KBM-7 (cell line): ENCODE measurements at places on chromosomes 6 and 20.

DNA sequence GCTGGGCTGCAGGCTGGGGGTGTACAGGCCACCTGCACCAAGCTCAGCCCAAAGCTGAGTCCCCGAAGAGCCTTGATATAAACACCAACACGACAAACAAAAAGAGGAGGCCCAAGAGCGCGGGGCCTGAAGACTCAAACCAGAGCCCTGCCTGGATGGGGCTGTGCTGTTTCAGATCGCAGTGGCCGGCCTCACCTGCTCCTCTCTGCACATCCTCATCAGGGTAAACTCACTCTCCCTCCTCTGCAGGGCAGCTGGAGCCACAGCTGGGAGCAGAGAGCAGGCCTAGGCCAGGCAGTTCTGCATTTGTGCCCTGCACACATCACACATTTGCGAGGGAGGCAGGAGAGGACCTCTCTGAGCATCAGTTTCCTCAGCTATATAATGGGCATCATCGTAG, 3.7 kb upstream of the RBM38 start:
- no peak for DNase-seq

- no peak for DNase-seq
Measured at GRCh38 chr6:152532556-152533422, 104.4 kb downstream of the SYNE1 start.

- DNase-seq: no peak
Measured at GRCh38 chr6:92139601-92140000, 1279.8 kb downstream of the EPHA7 start.

DNA sequence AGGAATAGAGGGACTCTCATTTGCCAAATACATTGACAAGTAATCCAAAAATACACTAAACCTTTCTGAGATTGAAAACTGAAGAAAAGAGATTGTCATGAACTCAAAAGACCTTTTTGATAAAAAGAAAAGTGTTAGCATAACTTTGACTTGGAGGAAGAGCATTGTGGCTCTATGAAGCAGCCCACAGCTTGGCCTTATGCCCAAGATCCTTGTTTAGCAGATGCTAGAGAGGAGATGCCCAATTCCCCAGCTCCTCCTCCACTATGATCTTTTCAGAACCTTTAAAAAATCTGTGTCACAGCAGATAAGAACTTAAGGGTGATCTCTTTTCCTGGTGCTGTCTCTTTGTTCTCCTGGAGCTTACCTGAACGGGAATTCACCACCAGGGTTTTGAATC, 35.8 kb upstream of the IGF2R start:
- no peak for DNase-seq

GRCh38 chr6:170291271-170292110, 613 bp upstream of the DLL1 start:
- peak; percentile 70 for DNase-seq

DNA sequence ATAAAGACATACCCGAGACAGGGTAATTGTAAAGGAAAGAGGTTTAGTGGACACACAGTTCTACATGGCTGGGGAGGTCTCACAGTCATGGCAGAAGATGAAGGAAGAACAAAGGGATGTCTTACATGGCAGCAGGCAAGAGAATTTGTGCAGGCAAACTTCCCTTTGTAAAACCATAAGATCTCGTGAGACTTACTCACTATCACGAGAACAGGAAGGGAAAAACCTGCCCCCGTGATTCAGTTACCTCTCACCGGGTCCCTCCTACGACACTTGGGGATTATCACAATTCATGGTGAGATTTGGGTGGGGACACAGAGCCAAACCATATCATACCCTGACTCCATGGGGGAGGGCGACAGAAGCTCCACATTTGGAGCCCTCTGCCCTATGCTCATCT, 7.4 kb upstream of the VAPB start:
- DNase-seq: no peak

DNA sequence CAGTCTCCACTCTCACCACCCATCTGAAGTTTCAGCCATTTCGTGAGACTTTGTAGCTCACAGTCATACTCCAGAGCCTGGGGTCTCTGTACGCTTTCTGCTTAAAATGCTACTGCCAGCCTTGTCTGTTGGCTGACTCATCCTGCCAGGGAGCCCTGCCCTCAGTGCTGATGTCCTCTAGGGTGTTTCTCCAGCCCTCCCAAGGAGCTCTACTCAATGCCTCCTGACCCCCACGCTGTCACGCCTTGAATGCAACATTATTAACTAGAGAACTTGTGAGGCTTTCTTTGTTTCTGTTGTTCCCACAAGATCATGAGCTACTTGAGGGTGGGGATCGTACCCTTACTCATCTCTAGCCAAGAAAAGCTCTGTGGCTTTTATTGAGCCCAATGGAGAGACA, 20.1 kb downstream of the KIF16B start:
- no peak for DNase-seq

GRCh38 chr6:170076466-170077165, 214.3 kb downstream of the DLL1 start:
- DNase-seq: no peak

GRCh38 chr6:107098436-107099307, 16.6 kb downstream of the BEND3 start:
- no peak for DNase-seq

DNA sequence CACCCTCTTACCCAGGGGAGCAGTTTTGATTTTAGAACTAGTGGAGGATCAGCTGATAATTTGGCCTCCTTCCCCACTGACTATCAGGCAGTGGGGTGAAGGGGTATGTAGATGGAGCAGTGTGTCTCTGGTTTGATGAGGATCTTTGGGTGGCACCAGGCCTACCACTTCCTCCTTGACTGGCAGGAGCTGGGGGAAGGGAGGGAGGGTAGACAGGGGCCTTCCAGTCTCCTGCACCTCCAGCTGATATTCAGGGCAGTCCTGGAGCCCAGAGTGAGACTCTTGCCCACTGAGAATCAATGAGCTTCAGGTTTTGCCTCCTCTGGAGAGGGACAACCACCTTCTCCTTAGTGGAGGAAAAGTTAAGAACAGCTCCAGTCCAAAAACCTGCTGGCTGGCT, 3.2 kb downstream of the DEF6 start:
- DNase-seq: no peak

DNA sequence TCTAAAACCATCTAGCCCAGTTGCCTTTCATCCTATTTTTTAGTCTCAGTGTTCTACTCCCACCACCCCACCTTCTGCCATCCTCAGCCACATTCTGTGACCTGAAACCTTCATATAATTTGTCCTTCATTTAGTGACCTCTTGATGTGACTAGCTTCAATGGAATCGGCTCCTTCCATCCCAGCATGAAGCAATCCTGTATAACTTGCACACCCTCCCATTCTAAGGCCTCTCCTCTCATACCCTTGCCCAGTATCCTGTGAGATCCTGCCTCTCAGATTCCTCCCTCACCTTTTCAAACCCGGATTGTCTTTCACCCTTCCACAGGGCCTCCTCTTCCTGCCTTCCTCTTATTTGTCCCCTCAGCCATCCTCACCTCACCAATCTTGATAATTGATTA, 3.1 kb downstream of the ZNF76 start:
- no peak for DNase-seq

DNA sequence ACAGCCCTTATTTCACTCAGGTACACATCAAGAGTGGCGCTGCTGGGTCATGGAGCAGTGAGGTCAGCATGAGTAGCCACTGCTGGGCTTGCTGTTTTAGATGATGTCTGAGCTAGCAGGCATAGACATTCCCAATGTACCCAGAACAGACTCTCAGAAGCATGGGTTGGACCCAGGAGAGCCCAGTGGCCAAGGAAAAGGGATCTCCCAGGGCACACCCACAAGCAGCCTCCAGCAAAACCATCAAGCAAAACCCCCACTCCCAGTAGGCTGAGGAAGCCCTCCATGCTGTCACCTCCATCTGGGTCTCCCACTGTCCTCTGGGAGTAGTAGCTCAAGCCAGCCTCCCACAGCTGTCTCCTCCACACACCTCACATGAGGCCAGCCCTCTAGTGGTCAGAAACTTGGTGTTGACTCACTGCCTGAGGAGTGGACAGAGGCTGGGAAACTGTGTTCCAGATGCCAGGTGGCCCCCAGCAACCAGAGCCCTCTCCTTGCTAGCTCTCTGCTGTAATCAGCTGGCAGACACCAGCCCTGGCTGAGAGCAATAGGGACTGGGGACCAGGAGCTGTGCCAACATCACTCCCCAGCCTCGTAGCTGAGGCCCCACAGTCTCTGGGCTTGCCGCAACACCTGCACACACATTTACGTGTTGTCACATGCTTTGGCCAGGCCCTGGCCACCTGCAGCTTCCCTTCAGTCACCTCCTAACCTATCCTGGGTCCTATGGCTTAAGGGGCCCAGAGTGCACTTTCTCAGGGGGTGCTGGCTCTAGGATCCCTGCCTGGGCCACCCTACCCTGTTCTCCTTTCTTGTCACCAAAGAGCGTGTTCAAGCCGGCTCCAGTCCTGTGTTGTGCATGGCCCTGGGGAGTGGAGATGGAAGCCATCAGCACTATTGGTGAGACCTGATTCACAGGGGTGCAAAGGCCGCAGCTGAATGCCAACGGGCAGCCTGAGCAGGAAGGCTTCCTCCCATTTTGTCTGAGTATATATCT, 1.9 kb upstream of the AP5S1 start:
- peak; percentile 72 for DNase-seq

- no peak for DNase-seq
Measured at GRCh38 chr6:134921721-134922261, 28.1 kb downstream of the ALDH8A1 start.

DNA sequence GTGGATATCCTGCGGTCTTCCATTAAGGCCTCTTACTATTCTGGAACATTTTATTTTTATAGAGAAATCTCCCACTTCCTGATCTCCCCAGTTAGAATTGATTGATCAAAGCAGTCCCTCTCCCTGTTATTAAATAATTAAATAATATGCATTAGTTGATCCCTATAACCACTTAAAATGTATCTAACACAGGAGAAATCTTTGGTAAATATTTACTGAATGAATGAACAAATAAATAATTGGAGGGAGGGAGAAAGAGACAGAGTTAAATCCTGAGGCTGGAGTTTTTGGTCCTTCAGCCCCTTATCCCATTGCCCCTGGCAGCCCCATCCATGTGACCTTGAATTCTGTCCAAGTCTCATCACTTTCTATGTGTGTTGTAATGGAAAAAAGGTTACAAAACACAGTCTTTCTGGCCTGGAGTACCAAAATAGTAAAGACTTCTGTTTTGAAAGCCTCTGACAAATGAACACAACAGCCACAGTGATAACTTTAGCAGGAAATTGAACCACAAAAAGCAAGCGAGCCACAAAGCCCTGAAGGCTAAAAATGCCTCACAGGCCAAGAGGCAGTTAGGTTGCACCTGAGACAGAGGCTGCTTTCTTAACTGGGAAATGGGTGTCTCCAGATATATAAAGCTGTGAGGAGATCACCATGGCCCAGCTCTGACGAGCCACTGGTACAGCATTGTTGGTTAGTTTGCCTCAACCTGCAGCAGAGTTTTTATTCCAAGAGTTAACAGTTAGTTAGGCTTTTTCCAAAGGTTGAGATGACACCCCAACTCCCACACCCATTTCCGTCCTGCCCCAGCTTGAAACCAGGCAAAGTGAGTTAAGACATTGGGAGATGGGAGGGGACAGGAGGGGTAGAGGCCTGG, 11.3 kb downstream of the NT5E start:
- DNase-seq: peak; percentile 17
